Left lung (tissue), 14 donors: ENCODE measurements at places on chromosomes 7 and 10.

DNA sequence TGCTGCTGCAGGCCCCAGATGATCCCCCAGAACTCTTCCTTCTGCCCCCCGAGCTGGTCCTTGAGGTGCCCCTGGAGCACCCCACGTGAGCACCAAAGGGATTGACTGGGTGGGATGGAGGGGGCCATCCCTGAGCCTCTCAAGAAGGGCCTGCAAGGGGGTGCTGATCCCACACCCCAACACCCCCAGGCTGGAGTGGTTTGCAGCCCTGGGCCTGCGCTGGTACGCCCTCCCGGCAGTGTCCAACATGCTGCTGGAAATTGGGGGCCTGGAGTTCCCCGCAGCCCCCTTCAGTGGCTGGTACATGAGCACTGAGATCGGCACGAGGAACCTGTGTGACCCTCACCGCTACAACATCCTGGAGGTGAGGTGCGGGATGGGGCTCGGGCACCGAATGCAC is 8.2 kb downstream of the NOS3 start:
- no peak for DNase-seq

DNA sequence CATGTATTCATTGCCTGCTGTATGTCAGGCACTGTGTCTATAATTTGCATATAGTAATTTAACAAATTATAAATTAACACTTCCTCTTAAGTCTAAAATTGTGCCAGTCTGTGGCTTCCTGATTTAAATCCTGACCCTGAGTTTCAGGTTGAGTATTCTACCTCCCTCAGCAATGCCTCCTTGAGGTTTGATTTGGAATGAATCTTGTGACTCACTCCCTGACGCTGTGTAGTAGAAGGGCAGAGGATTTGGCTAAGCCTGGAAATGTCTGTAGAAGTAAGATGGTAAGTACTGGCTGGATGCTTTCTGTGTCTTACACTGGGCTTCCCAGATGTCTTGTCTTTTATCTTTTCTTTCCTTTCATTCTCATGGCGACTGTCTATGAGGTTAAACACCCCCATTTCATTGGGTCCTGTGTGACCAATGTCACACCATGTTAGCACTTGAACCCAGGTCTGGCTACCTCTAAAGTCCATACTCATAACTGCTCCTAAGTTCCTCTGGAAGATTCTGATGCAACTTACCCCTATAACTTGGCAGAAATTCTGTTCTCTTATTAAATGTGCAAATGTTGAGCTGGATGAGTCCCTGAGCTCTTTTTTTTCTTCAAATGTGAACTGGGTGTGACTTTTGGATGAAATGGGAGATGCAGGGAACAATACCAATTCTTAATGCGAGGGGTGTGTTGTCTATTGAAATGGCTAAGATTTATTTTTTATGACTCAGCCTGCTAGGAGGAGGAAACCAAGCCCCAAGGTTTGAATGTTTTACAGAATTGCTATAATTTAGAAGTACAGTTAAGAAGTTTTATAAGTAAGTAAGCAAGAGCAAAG is 48.5 kb downstream of the PLCE1 start:
- no peak for DNase-seq

GRCh38 chr7:2757361-2757903 is 69.4 kb downstream of the AMZ1 start:
- DNase-seq, result no peak

GRCh38 chr7:2537981-2538851 is 17.1 kb downstream of the BRAT1 start:
- DNase-seq, result no peak

DNA sequence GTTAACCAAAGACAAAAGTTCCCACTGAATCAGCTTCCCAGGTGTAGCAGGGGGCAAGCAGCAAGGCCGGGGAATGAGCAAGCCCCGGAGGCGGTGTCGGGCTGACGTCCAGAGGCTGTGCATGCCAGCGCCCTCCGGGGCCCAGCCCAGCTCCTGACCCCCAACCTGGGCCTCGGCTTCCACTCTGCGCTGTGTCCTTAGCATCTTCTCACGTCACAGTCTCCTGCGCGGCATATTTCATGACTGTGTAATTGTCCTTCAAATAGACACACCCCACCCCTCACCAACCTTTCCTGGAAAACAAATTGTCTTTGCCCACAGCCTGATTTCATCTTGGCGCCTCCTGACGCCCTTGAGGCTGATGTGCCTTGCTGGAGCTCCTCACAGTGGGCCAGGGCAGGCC is 133.5 kb downstream of the RGS10 start:
- DNase-seq, result no peak

DNA sequence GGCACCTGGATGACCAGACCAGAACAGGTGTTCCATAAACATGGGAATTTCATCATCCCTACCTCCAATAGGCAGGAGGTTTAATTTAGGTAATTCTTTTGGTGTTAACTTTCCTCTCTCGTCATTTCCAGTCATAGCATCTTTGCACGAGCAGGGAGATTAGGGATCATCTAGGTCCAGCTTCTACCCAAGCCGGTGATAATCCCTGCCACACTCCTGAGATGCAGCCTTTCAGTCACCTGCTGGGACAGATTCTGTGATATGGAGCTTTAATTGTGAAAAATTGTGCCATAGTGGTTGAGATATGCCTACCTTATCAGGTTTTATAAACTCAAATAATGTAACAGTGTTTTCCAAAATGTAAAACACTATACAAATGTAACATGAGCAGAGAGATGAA is 191.8 kb upstream of the AOAH start:
- no peak for DNase-seq

DNA sequence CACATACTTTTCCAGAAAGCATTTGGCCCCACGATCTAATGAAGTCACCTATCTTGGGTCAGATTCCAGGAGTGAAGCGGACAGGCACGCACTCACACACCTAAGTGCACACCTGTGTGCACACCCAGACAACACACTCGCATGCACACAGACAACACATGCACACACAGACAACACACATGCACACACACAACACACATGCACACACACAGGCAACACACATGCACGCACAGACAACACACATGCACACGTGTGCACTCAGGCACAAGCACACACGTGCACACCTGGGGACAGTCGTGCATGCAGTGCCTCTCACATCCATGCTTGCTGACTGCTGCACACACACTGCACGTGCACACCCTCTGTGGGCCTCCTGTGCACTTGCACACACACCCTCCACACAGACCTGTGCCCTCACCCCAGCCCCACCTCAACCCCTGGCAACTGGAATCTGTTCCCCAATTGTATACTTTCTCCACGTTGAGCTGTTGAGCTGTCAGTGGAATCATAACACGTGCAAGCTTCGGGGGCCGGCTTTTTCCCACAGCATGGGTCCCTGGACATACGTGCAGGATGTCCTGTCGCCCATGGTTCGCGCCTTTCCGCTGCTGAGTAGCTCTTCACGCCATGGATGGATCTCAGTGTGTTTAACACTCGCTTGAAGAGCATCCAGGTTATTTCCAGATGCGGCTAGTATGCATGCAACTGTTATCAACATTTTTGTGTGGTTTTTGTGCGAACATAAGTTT is 55.3 kb upstream of the CFAP46 start:
- DNase-seq, result no peak

GRCh38 chr10:122293156-122293960 is 22.3 kb downstream of the BTBD16 start:
- no peak for DNase-seq

GRCh38 chr7:110148054-110148453 is 942.9 kb upstream of the LRRN3 start:
- DNase-seq, result no peak

- no peak for DNase-seq
These were observed 52.8 kb downstream of the CPEB3 start for GRCh38 chr10:92238054-92238585.

DNA sequence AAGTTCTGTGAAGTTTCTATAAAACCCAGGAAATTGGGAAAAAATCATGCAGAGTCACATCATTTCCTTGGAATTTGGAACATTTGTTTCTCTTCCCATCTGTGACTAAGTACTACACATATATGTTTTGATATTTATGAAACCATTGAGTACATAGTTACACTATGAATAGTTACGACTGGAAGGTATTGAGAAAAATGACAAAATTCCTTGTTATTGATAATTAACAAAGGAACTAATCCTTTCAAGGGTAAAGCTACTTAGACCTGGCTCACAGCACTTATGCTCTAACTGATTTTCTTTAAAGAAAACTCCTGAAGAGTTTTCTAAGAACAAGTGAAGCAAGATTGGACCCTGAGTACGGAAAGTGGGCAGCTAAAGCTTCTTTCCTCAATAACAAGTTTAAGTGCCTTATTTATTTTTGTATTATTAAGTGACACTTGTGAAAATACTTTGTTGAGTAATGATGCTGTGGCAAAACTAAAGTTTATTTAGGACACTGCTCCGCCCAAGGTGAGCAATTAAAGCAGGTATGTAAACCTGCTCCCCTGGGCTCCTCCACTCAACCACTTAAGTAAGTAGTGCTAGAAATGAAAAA is 12.0 kb upstream of the GLCCI1 start:
- DNase-seq, result peak; percentile 40

DNA sequence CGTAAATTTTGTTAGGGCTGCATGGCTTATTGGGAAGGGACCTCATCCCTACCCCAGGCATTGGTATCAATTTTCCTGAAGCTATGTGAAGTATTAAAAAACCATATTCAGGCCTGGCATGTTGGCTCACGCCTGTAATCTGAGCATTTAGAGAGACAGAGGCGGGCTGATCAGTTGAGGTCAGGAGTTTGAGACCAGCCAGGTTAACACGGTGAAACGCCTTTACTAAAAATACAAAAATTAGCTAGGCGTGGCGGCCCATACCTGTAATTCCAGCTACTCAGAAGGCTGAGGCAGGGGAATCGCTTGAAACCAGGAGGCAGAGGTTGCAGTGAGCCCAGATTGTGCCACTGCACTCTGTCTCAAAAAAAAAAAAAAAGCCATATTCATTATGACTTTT is 7.1 kb downstream of the TASOR2 start:
- no peak for DNase-seq

DNA sequence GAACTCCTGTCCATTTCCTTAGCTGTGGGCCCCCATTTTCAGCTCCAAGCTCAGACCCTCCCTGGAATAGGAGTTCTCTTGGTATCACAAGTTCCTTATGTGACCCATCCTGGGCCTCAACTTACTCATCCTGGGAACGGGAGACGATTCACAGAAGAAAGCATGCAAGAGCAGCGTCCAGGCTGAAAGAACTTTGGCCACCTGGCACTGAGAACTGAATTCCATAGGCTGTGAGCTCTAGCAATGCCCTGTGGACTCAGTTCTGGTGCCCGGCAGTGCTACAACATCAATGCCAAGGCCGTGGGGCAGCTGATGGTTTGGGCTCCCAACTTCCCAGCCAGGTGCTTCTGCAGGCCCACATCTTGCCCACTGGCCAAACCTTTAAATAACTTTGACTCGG is 3.9 kb upstream of the CUEDC2 start:
- DNase-seq, result no peak
